ENCODE measurements at places on chromosomes 4 and X.

DNA sequence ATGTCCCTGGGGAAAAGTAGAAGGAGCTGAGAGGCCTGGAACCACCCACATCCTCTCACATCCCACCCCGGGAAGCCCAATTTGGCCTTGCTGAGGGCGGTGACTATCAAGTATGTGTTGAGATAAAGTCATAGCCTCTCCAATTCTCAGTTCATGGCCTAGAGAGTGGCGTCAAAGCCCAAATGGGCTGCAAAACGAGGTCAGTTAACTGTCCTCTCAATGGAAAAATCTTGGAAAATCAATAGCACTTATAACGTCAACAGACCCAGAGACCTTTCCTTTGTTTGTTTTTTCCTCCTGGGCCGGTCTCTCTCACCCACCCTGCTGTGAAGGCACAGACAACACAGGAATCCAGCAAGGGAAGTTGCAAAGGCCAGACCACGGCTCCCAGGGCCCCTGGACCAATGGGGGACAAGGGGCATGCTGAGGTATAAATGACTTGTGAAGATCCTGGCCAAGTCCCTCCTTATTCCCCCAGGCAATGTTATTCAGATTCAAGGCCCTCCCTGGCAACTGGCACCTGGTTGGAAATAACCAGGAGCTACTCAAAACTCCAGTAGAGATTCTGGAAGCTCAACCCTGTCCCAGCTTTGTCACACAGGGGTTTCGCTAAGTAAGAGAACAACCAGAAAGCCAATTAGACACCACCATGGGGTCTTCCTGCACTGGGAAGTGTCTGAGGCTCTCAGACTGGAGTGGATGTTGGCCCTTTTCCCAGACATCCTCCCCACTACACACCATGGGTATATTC is 38.6 kb downstream of the TSC22D3 start:
- H3K4me3 ChIP-seq, result no peak overlapping the region
- peaks cover 19% of the 10 kb centered on the region for H3K4me1 ChIP-seq
- H3K27ac ChIP-seq, result no peak overlapping the region

DNA sequence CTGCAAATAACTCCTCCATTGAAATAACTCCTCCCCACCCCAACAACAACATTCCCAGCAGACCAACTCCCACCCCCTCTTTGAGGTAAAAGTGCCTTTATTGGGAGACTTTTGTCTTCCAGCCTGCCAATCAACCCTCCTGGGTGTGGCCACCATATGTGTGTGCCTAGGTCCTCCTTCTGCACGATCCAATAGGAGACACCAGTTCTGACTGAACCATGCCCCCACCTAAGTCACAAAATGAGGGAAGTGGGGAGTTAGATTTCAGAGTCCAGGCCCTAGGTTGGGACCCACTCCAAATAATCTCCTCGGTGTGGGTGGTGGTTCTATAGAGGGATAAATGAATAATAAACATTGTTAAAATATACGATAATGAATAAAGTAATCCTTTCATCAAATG is 3.0 kb downstream of the PLP2 start:
- no peak overlapping the region for H3K4me3 ChIP-seq
- peaks cover 6% of the 10 kb centered on the region for H3K4me1 ChIP-seq
- no peak overlapping the region for H3K27ac ChIP-seq
- peaks cover 49% of the 10 kb centered on the region for H3K36me3 ChIP-seq
- H3K27me3 ChIP-seq, result no peaks in the 10 kb centered on the region

GRCh38 chr4:165844161-165844560 is 28.9 kb upstream of the TLL1 start:
- DNase-seq, result no peak
- H3K27ac ChIP-seq, result no peak overlapping the region
- H3K36me3 ChIP-seq, result no peaks in the 10 kb centered on the region
- H3K4me3 ChIP-seq, result no peak overlapping the region
- no peaks in the 10 kb centered on the region for H3K27me3 ChIP-seq

GRCh38 chr4:113434247-113434587 is 327.3 kb downstream of the CAMK2D start:
- no peaks in the 10 kb centered on the region for H3K27me3 ChIP-seq
- H3K4me3 ChIP-seq, result no peak overlapping the region
- peaks cover 10% of the 10 kb centered on the region for H3K4me1 ChIP-seq

- H3K4me3 ChIP-seq, result no peak overlapping the region
- H3K27me3 ChIP-seq, result no peaks in the 10 kb centered on the region
- DNase-seq, result no peak
- H3K36me3 ChIP-seq, result no peaks in the 10 kb centered on the region
- H3K27ac ChIP-seq, result no peak overlapping the region
- H3K4me1 ChIP-seq, result no peaks in the 10 kb centered on the region
Measured at GRCh38 chr4:81891005-81891996, 419.6 kb upstream of the RASGEF1B start.

- H3K4me1 ChIP-seq, result peaks cover 11% of the 10 kb centered on the region
- DNase-seq, result peak; percentile 60
- H3K27me3 ChIP-seq, result no peaks in the 10 kb centered on the region
- no peaks in the 10 kb centered on the region for H3K36me3 ChIP-seq
- no peak within 1 kb of the TSS for H3K27ac ChIP-seq
- peak within 1 kb of the TSS; percentile 33 for H3K4me3 ChIP-seq
Measured at GRCh38 chr4:73998040-73999011, at the start of gene CXCL5. CXCL5 (minus strand) TSS chr4:73998677; CDS start chr4:73998581, 96 bp downstream.

GRCh38 chr4:72358483-72358882 is 210.5 kb downstream of the ADAMTS3 start:
- no peak for DNase-seq
- no peaks in the 10 kb centered on the region for H3K4me1 ChIP-seq
- H3K27ac ChIP-seq, result no peak overlapping the region
- no peak overlapping the region for H3K4me3 ChIP-seq
- no peaks in the 10 kb centered on the region for H3K36me3 ChIP-seq

DNA sequence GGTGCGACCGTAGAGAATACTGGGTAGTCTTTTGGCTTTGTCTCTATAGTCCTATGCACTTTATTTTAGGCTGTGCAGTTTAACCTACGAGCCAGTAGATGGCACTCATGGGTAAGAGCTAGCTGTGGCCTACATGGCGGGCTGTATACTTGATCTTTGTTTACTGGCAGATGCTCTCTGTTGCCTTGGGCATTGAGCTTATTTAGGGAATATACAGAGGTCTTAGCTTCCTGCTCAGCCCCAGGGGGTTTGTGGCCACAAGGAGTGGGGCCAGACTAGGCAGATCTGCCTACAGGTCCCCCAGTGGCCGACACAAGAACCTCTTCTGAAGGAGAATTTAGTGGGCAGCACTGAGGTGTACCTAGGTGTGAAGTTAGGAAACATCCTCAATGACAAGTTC is 227.6 kb upstream of the HDX start:
- no peak overlapping the region for H3K27ac ChIP-seq
- H3K27me3 ChIP-seq, result no peaks in the 10 kb centered on the region
- H3K36me3 ChIP-seq, result no peaks in the 10 kb centered on the region

DNA sequence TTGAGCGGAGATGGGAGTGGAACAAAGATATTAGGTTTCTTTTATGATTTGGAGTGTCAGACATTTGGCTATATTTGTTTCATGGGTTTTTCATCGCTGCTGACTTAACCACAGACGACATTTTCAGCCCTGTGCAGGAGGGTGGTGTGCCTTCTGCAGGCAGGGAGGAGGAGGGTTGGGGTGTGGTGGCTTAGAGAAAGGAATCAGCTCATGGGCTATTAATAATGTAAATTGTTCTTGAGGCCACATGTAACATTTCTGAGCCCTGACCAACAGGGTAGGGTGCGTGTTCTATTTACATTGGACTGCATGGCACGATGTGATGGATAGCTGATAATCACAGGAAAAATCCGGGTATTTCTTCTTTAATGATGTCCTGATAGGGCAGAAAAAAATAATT is 67.6 kb downstream of the POLA1 start:
- no peaks in the 10 kb centered on the region for H3K27me3 ChIP-seq
- no peaks in the 10 kb centered on the region for H3K4me1 ChIP-seq
- DNase-seq, result no peak
- H3K27ac ChIP-seq, result no peak overlapping the region
- no peaks in the 10 kb centered on the region for H3K36me3 ChIP-seq

- H3K4me1 ChIP-seq, result no peaks in the 10 kb centered on the region
- H3K36me3 ChIP-seq, result no peaks in the 10 kb centered on the region
- H3K4me3 ChIP-seq, result no peak overlapping the region
- no peaks in the 10 kb centered on the region for H3K27me3 ChIP-seq
- DNase-seq, result no peak
Measured at GRCh38 chr4:182604161-182604622, 313.0 kb downstream of the DCTD start.
